ENCODE measurements at places on chromosomes 2 and 18.

DNA sequence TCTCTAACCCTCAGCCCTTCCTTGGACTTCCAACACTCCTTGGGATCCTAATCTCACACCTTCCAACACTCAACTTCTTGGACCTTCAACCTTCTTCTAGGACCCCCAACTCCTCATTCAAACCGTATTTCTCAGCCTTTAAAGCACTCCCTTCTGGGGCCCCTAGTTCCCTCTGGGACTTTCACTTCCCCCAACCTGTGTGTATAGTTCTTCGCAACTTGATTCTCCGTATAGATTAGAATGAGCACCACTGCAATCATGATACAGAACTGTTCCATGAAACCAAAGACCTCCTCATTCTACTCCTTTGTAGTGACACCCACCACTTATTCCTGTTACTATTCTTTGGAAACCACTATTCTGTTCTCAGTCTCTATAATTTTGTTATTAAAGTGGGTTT lies 62.0 kb upstream of the NFU1 start:
- DNase-seq = no peak

- no peak for DNase-seq
These were observed 234.6 kb downstream of the EIPR1 start for GRCh38 chr2:3142961-3143571.

GRCh38 chr2:121558329-121558728 lies 27.6 kb downstream of the RNU4ATAC start:
- DNase-seq = no peak

DNA sequence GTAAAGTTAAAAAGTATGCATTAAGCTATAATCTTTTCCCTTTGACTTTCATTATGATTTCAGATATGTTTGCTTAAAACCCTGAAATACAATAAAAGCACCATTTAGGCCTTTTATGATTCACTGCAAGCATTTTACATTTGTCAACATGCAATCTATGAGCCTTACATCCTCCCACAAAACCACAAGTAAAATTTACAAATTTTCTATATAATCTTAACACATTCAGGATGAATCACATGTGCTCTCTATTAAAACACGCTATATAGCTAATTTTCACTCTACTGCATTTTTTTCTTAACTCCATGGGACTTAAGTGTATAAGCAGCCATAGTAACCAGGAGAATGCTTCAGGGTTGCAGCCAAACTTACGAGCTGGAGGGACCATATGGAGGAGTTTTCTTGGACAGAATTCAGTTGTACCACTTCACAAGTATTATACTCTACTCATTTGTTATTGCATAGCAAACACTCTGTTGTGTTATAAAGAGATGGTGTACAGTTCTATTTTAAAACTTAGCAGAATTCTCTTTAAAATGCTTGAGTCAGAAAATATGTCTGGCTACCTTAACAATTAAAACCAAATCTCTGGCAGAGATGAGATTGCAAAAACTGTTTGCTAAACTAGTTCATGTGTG lies 293.2 kb downstream of the ALK start:
- DNase-seq = peak; percentile 67

GRCh38 chr2:137980459-137980858 lies 16.2 kb downstream of the HNMT start:
- no peak for DNase-seq

GRCh38 chr18:44895176-44895798 lies 214.6 kb downstream of the SETBP1 start:
- DNase-seq = peak; percentile 67

GRCh38 chr2:66255136-66255535 lies 179.8 kb upstream of the MEIS1 start:
- no peak for DNase-seq

DNA sequence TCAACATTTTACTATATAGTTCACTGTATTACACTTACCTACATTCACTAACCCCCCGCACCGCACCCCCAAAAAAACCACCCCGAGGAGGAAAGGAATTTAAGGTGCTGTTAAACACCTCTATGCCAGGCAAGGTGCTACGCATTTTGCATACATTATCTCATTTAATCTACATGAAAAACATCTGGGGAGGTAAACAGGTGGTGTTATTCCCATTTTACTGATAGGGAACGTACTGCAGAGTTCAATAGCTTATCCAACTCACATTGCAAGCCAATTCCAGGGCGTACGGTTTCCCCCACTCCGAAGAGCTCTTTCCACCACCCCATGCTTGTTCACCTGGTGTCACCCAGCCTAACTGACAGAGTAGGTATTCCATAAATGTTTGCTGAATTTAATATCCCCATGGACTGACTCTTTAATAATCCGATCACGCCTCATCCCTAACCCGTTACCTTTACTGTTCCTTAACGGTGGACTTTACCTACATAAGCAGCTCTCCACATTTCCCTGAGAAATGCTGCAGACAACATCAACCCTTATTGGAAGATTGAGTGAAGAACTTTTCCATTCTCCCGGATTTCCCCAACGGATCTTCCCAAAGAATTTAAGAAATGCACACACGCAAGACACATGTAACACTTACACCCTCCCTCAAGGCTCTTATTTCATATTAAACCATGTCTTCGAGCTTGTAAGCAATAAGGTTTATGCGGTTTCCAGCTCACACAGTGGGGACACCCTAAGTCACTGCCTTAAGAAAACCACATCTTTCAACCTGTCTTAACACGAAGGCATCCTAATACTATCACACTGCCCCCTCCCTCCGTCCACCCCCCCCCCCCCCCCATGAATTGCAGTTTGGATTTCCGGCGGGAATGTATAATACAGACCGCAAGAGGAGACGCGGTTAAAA lies 1.2 kb downstream of the RAPH1 start:
- DNase-seq = peak; percentile 78

GRCh38 chr2:74137651-74138599 lies 9.8 kb downstream of the BOLA3 start:
- DNase-seq = no peak

- no peak for DNase-seq
These were observed 544 bp downstream of the LRATD1 start for GRCh38 chr2:14633061-14633460.

DNA sequence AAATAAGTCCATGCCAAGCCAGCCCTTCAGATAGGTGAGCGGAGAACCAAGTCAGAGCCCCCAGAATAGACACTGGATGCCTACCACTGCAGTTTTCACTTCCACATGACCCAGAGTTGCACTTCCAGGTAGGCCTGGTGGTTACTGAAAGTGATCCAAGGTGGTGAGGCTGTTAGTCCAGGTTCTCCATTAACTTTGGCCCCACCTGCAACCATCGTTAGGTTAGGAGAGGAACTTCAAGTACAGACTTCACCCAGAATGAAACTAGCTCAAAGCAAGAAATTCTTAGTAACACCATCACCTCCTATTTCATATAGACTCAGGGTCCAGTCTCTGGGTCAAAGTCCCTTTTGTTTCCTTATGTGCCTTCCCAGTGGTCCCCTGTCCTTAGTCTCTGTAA lies 293.1 kb upstream of the ID2 start:
- no peak for DNase-seq

DNA sequence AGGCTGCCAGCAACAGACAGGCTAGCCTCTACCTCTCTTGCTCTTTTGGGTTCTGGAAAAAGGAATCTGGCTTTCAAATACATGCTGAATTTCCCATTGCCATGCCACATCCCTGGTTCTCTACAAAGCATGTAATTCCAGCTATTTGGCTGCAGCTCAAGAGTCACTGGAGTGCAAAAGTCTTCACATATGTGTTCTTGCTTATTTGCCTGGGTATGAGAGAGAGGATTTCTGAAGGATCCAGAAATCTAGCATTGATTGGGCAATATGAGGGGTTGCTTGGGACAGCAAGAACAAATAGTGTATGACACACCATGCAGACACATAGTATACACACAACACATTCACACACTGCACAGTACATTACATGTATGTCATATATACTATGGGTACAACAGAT lies 30.7 kb upstream of the LGALSL start:
- DNase-seq = no peak

GRCh38 chr18:13306583-13306982 lies 88.0 kb downstream of the LDLRAD4 start:
- no peak for DNase-seq

DNA sequence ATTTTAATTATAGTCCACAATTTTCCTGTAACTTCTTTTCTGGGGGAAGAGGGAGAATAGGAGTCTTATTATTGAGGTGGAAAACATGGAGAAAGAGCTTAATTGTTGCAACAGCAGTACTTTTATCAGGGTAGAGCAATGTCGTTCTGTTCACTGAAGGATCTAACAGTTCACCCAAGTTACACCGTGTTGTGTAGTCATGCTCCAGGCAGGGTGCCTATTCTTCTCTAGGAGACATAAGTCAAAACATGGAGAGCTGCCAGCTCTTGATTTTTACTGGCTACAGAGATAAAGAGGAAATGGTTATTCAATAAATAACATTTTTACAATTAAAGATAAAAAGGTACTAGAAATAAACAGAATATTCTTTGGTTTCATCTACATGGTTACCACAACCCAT lies 594.3 kb upstream of the NETO1 start:
- peak; percentile 68 for DNase-seq

GRCh38 chr2:177207101-177207500 lies 5.5 kb upstream of the HNRNPA3 start:
- no peak for DNase-seq

DNA sequence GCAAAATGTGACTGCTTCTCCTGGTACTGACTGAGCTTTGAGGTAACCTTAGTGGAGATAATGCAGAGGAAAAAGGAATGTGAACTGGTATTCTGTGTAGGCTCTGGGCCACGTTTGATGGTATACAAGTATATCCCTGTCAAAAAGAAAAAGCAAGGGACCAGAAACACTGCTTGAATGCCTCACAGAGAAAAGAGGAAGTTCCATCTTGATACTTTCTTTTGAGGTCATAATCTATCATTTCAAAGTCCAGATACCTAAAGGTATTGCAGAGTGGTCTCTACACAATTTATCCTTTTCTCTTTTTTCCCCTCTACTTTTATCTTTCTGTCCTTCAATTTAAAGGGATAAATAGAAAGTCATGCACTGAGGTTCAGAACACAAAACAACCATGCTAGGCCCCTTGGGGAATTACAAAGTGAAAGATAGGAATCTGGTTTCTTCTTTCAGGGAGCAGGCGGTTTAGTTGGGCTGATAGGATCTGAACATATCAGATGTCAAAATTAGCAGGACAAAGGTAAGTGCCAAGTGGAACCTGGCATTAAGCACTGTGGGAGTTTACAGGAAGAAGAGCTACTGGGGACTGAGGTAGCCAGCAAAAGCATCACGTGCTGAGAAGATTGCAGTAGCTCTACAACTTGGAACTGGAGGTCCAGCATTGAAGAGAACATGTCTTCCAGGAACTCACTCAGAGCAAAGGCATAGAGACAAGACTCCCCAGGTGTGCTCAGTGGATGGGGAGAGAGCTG lies 121.2 kb downstream of the LYPD6 start:
- no peak for DNase-seq

GRCh38 chr18:79697178-79697577 lies 17.6 kb downstream of the CTDP1 start:
- no peak for DNase-seq

DNA sequence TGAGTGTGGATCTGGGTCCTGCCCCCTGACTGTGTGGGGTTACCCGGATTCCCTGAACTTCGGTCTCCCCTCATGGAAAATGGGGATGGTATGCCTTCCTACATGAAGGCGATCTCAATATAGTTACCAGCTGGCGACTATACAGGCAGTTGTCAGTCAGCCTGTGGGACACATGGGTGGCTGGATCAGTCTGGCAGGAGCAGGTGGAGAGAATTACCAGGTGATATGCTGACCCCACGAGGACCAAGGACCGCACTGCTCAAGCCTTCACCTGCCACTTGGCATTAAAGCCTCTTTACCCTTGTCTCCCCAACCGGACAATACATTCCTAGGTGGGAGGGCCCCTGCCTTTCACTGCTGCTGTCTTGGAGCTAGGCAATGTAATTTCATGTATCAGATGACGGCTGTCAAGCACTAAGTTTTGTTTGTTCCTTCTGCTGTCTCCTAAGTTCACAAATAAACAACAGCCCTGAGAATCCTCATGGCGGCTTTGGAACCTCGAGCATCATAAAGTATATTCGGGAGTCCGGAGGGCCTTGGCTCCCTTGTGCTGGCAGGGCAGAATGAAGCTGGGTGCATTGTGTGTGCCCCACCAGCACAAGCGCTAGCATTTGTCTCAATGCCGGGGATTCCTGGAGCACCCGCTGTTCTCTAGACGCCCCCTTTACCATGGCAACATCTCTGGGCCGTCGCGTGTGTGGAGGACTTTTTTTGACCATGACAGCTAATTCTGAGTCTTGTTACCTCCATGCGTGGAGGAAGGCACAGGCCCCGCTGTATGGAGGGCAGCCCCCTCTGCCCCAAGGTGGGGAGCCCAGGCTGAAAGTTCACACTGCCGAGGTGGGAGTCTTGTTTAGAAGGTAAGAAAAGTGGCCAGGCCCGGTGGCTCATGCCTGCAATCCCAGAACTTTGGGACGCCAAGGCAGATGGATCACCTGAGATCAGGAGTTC lies 48.6 kb downstream of the PDCL3 start:
- no peak for DNase-seq

- DNase-seq = peak; percentile 59
These were observed 45.7 kb downstream of the RALB start for GRCh38 chr2:120298173-120298835.
